ENCODE measurements at places on chromosomes 3 and 15.

- DNase-seq: no peak
Measured at GRCh38 chr3:134617608-134618477, 33.0 kb downstream of the KY start.

GRCh38 chr15:62742409-62743171, 300.0 kb upstream of the TPM1 start:
- peak; percentile 66 for DNase-seq

- DNase-seq: no peak
Measured at GRCh38 chr3:26102376-26102775, 312.5 kb downstream of the OXSM start.

GRCh38 chr3:180680097-180680430, 775 bp upstream of the CCDC39 start:
- no peak for DNase-seq

DNA sequence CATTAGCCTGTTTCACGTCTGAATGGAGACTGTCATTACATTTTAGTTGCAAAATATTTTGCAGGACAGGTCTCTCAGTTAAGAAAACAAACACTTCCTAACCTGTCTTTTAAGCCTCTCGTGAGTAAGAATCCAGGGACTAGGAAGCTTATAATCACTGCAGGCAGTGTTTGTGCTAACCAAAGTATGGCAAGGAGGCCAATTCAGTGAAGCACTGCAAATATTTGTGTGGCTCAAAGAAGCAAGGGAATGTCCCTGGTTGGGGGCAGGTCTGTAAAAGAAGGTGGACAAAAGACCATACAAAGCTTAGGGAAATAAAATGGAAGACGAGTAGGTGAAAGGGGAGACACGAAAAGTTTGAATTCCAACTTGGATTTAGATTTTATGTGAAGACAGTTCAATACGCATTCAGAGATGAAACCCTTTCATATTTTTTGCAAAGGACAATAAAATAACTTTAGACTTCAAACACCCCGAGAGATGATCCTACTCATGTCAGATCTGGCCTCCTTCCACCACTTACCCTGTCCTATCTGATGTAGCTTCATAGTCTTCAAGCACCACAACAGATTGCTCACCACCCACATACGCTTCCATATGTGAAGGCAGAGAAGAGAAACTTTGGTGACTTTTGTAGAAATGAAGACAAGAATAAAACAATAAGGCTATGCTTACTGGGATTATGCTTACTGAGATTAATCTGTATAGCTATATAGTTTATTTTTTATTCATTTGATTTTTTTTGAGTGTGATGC, 240.9 kb downstream of the TUSC7 start:
- DNase-seq: no peak

DNA sequence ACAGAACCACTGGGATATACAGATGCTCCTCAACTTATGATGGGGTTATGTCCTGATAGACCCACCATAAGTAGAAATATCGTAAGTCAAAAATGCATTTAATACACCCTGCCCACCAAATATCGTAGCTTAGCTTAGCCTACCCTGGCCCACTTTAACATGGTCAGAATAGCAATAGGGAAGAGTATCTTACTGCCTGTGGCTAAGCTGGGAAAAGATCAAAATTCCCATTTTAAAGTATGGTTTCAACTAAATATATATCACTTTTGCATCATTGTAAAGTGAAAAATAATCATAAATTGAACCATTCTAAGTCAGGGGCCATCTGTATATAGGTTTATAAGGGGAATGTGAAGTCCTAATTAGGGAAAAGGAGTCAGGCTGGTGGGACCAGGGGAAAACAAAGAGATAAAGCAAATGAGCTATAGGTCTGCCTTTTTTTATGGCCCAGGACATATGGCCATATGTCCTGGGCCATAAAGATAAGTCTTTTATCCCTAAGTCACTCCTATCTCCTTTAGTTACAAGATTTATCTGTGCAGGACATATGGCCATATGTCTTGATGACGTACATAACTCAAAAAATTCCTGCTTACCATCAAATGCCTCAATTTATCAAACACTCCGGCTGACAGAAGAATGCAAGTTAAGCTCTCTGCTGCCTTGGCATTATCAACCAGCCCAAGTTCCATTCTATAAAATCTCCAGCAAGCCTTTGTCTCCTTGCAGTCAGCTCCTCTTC, 11.2 kb downstream of the RTP3 start:
- peak; percentile 95 for DNase-seq

DNA sequence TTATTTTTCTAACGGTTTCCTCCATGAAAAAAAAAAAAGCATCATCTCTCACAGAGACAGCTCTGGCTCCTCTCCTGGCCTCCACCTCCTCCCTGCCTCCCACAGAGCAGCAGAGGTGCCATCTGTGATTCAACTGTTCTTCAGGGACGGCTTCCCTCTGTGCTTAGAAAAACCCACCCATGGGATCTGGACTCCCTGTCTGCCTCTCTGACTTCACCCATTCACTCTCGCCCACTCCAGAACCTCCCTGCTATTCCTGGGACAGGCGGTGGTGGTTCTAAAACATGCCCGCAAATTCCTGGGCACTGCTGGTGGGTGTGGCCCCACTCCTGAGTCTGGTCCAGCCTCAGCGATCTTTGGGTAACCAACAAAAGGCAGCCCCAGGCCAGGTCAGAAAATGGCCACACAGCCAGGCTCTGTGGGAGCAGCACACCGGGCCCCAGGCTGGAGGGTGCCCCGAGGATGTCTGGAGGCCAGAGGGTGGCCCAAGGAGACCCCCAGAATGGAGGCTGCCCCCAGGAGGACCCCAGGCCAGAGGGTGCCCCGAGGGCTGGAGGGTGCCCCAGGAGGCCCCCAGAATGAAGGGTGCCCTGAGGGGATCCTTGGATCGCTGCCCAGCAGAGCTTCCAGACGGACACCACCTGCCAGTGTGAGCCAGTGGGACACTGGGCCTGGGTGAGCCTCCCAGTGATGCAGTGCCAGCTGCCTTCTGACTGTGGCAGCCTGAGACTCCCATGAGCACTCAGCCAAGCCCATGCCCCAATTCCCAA, 2.6 kb upstream of the CHST13 start:
- no peak for DNase-seq

GRCh38 chr3:39644176-39644575, 165.2 kb upstream of the MYRIP start:
- no peak for DNase-seq

- DNase-seq: no peak
Measured at GRCh38 chr3:2599471-2599870, 500.8 kb downstream of the CNTN4 start.

- no peak for DNase-seq
Measured at GRCh38 chr15:28961391-28961790, 75.6 kb downstream of the APBA2 start.

- DNase-seq: no peak
Measured at GRCh38 chr3:182323898-182324297, 469.4 kb upstream of the ATP11B start.

DNA sequence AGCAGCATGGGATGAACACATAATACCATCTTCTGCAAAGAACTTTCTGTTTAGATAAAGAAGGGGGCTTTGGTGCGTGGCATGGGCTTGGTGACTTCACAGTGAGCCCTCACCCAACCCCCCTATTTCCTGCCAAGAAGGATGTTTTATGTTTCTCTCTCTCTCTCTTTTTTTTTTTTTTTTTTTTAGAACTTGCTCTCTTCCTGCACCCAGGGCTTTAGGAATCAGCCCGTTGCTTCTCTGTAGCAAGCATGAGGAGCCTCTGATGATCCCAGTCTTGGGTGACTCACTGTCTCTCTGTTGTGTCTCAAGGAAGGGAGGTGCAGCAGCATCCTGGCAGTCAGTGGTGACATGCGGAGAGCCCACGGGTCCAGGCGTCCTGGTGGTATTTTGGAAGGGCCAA, 49.1 kb downstream of the CCK start:
- DNase-seq: no peak

- no peak for DNase-seq
Measured at GRCh38 chr3:14143271-14144225, 18.7 kb downstream of the TMEM43 start.

- DNase-seq: peak; percentile 89
Measured at GRCh38 chr15:48696627-48697312, 51.3 kb upstream of the FBN1 start.

- DNase-seq: peak; percentile 64
Measured at GRCh38 chr3:7977245-7978086, 524.2 kb upstream of the LMCD1 start.
